PC-3 (cell line): ENCODE measurements at places on chromosomes 1 and 21. TPM values are rescaled to one million over a fixed set of nuclear protein-coding genes. Genes with fewer than 3 reads are reported as not detected.

Gene ADGRB2
- 12.3 and 15.7 TPM in 2 replicates for total RNA-seq

Gene AMY1C
- not detected in 2 replicates for total RNA-seq

Gene DENND2C
- 0.95 and 2.0 TPM in 2 replicates for total RNA-seq

Gene PRDM16
- total RNA-seq = 0.04 and 0.17 TPM in 2 replicates

Gene GRIK1
- total RNA-seq = not detected in 2 replicates

Gene RAB25
- 18.1 and 18.5 TPM in 2 replicates for total RNA-seq

Gene FMO3
- total RNA-seq = not detected in 2 replicates

Gene ESPN
- 11.1 and 14.1 TPM in 2 replicates for total RNA-seq

Gene PLA2G4A
- total RNA-seq = 1.3 and 2.3 TPM in 2 replicates

Gene KRTAP10-1
- total RNA-seq = not detected in 2 replicates

Gene C8B
- not detected in 2 replicates for total RNA-seq

DNA sequence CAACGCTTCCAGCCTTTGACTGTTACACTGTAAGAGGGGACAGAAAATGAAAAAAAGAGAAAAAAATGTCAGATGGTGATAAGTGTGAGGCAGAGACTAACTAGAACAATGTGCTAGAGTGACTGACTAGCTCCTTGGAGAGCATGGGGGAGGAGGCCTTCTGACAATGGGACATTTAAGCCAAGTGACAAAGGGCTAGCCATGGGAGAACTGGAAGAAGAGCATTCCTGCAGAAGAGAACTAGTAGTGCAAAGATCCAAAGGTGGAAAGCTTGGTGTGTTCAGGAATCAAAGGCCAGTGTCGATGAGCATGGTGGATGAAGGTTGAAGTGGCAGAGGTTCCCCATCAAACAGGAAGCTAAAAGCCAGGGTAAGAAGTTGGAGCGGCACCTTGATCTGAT is 25.8 kb downstream of the STYXL2 start:
- no peak overlapping the region for H3K27ac ChIP-seq
- no peaks in the 10 kb centered on the region for H3K4me1 ChIP-seq
- no peak overlapping the region for H3K4me3 ChIP-seq
- no peaks in the 10 kb centered on the region for H3K27me3 ChIP-seq

DNA sequence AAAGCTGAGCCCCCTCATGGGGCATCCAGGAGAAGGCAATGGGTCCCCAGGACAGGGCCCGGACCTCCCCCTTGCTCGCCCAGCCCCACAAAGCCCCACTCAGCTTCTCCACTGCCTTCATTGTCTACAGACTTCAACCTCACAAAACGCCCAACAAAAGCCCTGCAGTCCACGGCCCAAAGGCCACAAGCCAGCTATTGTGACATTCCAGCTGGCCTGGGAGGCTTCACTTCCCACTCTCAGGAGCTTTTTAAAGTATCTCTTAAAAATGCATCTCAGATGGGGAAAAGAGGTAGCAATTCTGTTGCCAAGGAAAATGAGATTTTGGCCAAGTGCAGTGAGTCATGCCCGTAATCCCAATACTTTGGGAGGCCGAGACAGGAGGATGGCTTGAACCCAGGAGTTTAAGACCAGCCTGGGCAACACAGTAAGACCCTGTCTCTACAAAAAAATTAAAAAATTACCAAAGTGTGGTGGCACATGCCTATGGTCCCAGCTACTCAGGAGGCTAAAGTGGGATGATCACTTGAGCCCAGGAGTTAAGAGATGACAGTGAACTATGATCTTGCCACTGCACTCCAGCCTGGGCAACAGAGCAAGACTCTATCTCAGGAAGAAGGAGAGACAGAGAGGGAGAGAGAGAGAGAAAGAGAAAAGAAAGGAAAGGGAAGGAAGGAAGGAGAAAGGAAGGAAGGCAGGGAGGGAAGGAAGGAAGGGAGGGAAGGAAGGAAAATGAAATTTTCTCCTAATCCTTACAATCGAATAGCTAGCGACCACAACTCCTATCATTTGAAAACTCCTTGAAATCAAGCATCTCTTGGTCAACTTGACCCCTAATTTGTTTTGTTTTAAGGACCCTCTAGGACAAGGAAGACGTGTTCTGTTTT is 31.4 kb upstream of the TARDBP start:
- H3K4me1 ChIP-seq = peaks cover 7% of the 10 kb centered on the region; the same call in 1 of the 2 replicates
- no peak overlapping the region for H3K27ac ChIP-seq
- no peaks in the 10 kb centered on the region for H3K27me3 ChIP-seq
- H3K4me3 ChIP-seq = peak overlapping the region; percentile 56; the same call in 1 of the 2 replicates
- no peaks in the 10 kb centered on the region for H3K36me3 ChIP-seq

- no peak for DNase-seq
- H3K27me3 ChIP-seq = no peaks in the 10 kb centered on the region
- H3K36me3 ChIP-seq = no peaks in the 10 kb centered on the region
- no peak overlapping the region for H3K27ac ChIP-seq
- H3K4me1 ChIP-seq = no peaks in the 10 kb centered on the region
Observed at GRCh38 chr1:184641894-184642293, 112.8 kb downstream of the EDEM3 start.

GRCh38 chr1:90721210-90722194 is 4.4 kb upstream of the BARHL2 start:
- H3K27ac ChIP-seq = no peak overlapping the region
- no peak overlapping the region for H3K4me3 ChIP-seq
- DNase-seq = peak; percentile 83

GRCh38 chr21:39602076-39602689 is 10.6 kb upstream of the B3GALT5 start:
- no peak for DNase-seq
- H3K4me1 ChIP-seq = no peaks in the 10 kb centered on the region
- no peaks in the 10 kb centered on the region for H3K36me3 ChIP-seq
- no peak overlapping the region for H3K4me3 ChIP-seq
- H3K27me3 ChIP-seq = no peaks in the 10 kb centered on the region

GRCh38 chr1:24111262-24111995 is 506 bp downstream of the MYOM3 start:
- H3K4me3 ChIP-seq = no peak overlapping the region
- H3K27me3 ChIP-seq = no peaks in the 10 kb centered on the region
- H3K27ac ChIP-seq = no peak overlapping the region

- no peak overlapping the region for H3K4me3 ChIP-seq
- H3K27ac ChIP-seq = no peak overlapping the region
- no peak for DNase-seq
- H3K36me3 ChIP-seq = no peaks in the 10 kb centered on the region
- no peaks in the 10 kb centered on the region for H3K27me3 ChIP-seq
- no peaks in the 10 kb centered on the region for H3K4me1 ChIP-seq
Observed at GRCh38 chr1:175118375-175119367, 51.0 kb downstream of the TNN start.

DNA sequence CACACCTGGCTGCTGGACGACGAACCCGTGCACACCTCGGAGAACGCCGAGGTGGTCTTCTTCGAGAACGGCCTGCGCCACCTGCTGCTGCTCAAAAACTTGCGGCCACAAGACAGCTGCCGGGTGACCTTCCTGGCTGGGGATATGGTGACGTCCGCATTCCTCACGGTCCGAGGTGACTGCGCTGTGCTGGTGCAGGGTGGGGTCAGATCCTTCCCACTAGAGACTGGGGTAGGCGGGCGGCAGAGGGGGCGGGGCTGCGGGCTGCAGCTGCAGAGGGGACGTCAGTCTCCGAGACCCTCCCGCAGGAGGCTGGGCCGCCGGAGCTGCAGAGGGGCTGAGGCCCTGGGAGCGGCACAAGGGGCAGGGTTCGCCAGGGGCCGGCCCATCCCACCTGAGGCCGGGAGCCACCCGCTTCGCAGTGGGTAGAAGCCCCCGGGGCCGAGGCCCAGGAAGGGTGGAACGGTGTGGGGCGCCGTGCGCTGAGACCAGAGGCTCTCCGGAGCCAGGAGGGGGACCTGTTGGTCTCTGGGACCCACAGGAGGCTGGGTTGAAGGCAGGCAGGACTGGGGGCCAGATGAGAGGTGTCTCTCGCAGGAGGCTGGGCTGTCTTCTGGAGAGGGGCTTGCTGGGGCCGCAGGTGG is 90.6 kb downstream of the TRIM11 start:
- no peaks in the 10 kb centered on the region for H3K36me3 ChIP-seq
- H3K4me3 ChIP-seq = no peak overlapping the region
- H3K4me1 ChIP-seq = no peaks in the 10 kb centered on the region
- no peaks in the 10 kb centered on the region for H3K27me3 ChIP-seq
- no peak for DNase-seq
- H3K27ac ChIP-seq = no peak overlapping the region

DNA sequence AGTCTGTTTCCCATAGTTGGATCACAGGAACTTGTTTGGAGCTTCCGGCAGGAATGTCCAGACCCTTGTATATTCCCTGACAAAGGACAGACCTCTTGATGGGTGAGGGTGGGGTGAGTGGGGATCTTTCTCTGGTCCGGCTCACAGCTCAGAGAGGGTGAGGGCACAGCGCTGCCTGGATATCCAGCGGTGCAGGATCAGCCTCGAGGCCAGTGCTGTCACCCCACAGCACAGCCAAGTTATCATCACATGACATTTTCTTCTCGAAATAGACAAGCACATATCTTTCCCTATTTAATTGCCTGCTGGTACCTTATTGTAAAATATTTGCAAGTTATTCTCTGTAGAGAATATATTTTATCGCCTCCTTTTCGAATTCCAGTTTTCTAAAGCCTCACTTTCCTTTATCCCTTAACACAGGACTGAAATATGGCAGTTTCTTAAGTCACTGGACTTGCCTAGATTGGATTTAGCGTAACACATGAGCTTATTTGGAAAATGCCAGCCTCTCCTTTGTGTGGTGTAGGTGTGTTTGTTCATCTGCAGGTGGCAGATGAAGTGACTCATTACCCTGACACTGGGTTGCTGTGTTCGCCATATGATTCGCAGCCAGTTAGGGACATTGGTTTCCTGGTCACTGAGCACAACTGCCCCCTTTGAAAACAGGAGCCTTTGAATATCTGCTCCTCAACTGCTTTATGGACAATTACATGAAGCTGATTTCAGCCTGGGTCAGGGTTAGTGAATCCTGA is 21.4 kb downstream of the CLIC6 start:
- peaks cover 38% of the 10 kb centered on the region for H3K4me1 ChIP-seq
- H3K27me3 ChIP-seq = no peaks in the 10 kb centered on the region
- peak overlapping the region; percentile 37 for H3K27ac ChIP-seq
- no peak overlapping the region for H3K4me3 ChIP-seq
- no peaks in the 10 kb centered on the region for H3K36me3 ChIP-seq

DNA sequence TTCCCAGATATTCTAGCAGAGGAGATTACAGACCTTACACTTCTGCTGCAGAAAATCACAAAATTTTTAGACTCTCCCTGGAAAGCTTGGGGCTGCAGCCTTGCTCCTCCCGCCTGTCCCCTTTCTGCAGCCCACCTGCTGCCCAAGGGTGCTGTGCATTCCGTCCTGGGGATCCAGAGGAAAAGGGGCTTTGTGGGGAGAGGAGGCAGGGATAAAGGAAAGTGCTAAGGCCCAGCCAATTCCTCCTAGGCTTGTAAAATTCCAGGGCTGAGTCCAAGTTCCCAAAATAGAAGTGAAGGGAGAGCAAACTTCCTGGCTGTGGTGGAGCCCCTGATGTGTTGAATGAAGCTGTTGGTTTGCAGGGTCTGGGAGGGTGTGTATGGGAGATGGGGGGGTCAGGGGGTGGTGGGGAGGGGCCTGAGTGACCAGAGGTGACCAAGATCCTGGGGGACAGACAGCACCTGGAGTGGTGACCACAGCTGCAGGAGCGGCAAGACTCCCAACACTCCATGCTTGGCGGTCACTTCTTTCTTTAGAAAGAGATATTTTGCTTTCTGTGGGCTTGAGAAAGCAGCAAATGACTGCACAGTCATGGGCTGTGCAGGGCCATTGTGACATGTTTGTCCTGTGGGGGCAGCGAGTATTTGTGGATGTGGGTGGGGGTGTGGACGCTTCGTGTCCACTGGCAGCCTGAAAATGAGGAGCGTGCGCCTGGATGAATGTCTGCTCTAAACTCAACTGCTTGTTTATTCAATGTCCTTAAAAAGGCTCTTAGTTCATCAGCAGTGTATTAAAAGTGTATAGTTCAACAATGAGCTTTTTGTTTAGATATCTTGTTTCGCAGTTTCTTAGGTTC is 68.4 kb downstream of the TLR5 start:
- peaks cover 14% of the 10 kb centered on the region for H3K27me3 ChIP-seq
- no peaks in the 10 kb centered on the region for H3K36me3 ChIP-seq
- no peaks in the 10 kb centered on the region for H3K4me1 ChIP-seq
- DNase-seq = no peak

GRCh38 chr1:206524739-206525364 is 17.5 kb downstream of the RASSF5 start:
- H3K27ac ChIP-seq = no peak overlapping the region
- no peak overlapping the region for H3K4me3 ChIP-seq
- no peaks in the 10 kb centered on the region for H3K36me3 ChIP-seq

DNA sequence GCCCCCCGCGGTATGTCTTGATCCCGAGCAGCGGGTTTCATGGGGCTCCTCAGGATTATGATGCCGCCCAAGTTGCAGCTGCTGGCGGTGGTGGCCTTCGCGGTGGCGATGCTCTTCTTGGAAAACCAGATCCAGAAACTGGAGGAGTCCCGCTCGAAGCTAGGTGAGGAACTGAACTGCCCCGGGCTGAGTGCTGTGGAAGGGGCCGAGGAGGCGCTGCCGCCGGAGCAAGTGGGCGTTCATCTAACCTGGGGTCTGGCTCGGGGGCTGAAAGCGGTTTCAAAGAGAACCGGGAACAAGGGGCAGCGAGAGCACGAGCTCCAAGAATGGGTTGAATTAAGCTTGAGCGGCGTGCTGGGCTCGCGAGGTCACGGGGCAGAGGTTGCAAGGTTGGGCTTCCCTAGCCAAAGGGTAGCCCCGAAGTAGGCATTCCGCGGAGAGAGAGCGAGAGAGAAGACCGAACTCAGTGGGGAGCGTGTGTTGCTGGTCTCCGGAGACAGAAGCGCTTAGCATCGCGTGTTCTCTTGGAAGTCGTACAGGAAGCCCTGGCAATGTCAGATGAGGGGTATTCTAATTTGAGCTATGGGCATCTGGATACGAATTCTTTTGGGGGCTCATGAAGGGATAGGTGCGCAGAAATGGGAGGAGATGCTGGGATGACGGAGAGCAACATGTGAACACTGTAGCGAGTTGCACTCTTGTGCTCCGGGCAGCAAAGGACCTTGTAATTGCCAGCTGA is 732 bp downstream of the HS2ST1 start:
- no peaks in the 10 kb centered on the region for H3K36me3 ChIP-seq
- DNase-seq = peak; percentile 56
- H3K4me1 ChIP-seq = peaks cover 26% of the 10 kb centered on the region
- no peaks in the 10 kb centered on the region for H3K27me3 ChIP-seq
- no peak overlapping the region for H3K27ac ChIP-seq

GRCh38 chr1:53303726-53304515 is 23.9 kb downstream of the LRP8 start:
- no peaks in the 10 kb centered on the region for H3K4me1 ChIP-seq
- no peaks in the 10 kb centered on the region for H3K27me3 ChIP-seq
- no peaks in the 10 kb centered on the region for H3K36me3 ChIP-seq
- no peak overlapping the region for H3K4me3 ChIP-seq

DNA sequence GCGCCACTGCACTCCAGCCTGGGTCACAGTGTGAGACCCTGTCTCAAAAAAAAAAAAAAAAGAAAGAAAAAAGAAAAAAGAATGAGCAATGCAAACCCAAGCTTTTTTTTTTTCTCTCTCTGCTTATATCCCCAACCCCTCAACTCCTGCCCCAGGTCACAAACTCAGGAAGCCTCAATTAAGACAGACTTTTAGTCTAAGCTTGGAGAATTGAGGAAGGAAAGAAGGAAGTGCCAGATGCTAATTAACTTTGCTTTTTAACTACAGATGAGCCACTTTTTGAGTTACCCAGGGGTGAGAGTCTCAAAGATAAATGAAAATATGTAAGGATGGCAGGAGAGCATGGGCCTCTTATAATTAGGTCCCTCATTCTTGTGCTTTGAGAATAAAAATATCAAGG is 33.3 kb downstream of the PIK3CD start:
- no peaks in the 10 kb centered on the region for H3K36me3 ChIP-seq
- no peaks in the 10 kb centered on the region for H3K27me3 ChIP-seq
- peaks cover 11% of the 10 kb centered on the region for H3K4me1 ChIP-seq
- no peak overlapping the region for H3K27ac ChIP-seq
- DNase-seq = no peak
